ENCODE measurements at places on chromosomes 2 and 18.

GRCh38 chr2:85340034-85340892, 12.5 kb upstream of the TGOLN2 start:
- DNase-seq = no peak

GRCh38 chr2:29361231-29361630, 246.0 kb downstream of the CLIP4 start:
- no peak for DNase-seq

- no peak for DNase-seq
Measured at GRCh38 chr2:241226723-241227572, 38.5 kb downstream of the ANO7 start.

GRCh38 chr2:79860228-79861058, 347.6 kb downstream of the CTNNA2 start:
- DNase-seq = peak; percentile 4

DNA sequence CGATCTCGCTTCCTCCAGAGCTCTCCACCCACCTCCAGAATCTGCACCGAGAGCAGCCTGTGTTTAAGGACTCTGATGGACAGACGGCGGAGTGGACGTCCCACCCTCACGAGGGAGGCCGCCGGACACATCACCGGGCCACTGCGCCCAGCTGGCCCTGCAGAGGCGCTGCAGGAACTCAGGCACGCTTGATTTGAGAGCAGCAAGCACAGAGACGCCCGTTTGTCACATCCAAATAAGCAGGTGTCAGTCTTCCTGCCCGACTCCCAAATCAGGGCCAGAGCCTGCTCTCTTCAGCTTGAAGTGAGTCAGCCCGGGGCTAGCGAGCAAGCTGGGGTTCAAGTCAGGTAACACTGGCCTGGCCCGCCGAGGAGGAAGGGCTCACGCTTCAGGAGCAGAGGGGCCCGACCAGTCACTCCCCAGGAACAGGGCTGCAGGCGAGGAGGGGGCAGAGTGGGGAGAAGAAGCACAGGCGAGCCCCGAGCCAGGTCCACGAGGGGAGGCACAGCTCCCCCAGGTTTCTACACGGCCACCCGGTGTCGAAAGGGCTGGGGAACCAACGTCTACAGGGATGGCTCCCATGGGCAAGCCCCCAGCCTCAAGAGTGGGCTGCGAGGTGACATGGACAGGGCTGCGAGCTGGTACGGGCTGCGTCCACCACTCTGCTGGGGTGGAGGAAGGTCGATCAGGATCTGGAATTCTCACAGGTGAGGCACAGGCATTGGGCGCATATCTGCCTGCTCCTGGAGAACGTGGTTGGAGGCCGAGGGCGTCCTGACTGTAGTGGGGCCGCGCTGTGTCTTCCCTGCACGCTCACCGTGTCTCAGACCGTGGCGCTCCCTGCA, 52.5 kb upstream of the CTDP1 start:
- DNase-seq = no peak

GRCh38 chr2:16678964-16679363, 13.3 kb upstream of the CYRIA start:
- DNase-seq = no peak

DNA sequence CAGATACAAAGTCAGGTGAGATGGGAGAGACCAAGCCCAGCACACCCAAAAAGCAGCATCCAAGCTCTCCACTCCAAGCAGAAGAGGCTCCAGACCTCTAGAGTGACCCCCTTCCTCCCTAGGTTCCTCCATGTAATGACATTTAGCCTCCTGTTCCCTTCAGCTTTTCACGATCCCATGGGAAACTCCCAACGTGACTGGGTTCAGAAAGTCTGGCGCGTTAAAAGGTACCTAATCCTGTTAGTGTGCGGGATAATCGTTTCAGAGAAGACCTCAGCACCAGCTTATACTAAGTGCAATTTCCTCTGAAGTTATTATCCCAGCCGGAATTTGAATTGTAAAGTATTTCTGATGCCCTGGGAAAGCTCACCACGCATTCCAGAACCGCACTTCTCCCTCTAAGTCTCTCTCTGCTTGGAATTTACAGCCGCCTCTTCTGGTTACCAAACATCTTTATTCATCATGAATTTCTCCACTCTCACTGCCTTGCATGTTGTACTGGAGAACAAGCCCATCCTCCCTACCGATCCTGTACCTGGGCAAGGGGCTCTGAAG, 46.9 kb downstream of the CCBE1 start:
- no peak for DNase-seq

DNA sequence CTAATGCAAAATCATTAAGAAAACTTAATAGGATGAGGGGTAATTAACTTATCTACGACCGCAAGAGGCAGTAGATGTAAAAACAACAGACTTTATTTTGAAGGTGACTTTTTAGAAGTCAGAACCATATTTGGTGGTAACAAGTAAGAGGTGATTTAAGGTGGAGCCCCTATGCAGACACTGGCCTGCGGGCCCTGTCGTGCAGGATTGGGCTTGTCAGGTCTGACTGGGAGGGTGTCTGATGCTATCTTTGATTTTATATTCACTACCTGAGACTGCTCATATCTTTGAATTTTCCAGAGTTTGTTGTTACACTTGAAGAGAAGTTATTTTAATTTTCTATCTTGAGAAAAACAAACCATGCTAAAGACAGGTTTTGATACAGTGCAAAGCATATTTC, 29.1 kb upstream of the SCLY start:
- DNase-seq = no peak

- no peak for DNase-seq
Measured at GRCh38 chr18:51074605-51075004, 44.6 kb downstream of the SMAD4 start.

GRCh38 chr2:71460595-71461303, 7.4 kb downstream of the DYSF start:
- DNase-seq = no peak

DNA sequence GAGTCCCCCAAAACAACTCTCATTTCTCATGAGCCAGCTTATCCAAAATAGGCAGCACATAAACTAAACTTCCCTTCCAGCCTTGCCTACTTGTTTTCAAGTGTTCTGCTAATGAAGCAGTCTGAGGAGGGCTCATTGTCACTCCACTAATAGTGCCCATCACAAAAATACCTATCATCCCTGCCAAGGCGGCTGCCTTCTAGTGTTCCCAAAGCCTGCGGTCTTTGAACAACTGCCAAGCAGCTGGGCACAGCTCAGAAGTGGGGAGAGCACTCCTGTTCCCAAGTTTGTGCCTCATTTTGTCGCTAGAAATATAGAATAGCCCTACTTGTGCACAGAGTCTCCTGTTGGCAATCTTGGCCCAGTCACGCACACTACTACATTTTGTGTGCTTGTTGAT, 50.3 kb downstream of the DTNA start:
- DNase-seq = no peak

- no peak for DNase-seq
Measured at GRCh38 chr18:2147476-2148230, 423.7 kb downstream of the METTL4 start.

DNA sequence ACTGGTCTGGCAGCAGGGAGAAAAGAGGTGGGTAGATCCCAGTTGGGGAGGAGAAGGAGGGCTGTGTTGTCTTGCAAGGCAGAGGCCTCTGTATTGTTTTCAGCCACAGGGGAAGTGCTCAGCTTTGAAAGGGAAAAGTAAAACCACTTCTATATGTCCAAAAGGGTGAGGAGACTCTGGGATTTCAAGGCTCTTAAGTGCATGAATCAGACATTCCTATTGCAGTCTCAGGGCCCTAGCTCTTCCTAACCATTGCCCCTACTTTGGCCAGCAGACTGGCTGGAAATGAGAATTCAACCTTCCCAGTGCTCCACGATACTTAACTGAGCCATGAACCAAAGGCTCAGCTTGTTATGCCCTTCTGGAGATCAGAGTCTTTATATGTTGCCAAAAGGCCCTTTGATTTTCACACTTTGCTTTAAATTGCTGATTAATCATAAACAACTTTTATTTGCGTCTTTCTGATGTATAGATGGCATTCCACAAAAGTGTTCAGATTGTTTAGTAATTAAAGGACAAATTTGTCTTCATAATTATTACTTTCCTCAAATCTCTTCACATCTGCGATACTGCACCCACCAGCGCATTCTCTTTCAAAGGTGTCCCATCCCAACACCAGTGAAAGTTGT, 313.8 kb upstream of the MMADHC start:
- no peak for DNase-seq

GRCh38 chr2:63071664-63072063, 21.0 kb downstream of the OTX1 start:
- no peak for DNase-seq

GRCh38 chr18:59357928-59358327, 1.1 kb downstream of the LMAN1 start:
- DNase-seq = no peak

DNA sequence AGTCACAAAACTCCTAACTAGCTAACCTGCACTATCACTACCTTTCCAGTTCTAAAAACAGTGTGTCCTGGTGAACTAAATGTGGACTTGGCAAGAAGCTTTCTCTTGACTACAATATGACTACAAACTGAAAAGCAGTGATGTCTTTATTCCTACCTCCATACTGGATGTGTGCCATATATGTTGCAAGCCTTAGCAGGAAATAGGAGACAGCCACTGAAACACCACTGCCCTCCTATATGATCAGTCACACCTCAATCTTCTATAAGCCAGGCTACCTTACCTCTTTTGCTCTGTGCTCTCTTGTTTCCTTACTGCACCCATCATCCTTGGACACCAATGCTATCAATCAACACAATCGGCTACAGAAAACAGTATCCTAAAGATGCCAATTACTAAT, 34.1 kb downstream of the SS18 start:
- no peak for DNase-seq

DNA sequence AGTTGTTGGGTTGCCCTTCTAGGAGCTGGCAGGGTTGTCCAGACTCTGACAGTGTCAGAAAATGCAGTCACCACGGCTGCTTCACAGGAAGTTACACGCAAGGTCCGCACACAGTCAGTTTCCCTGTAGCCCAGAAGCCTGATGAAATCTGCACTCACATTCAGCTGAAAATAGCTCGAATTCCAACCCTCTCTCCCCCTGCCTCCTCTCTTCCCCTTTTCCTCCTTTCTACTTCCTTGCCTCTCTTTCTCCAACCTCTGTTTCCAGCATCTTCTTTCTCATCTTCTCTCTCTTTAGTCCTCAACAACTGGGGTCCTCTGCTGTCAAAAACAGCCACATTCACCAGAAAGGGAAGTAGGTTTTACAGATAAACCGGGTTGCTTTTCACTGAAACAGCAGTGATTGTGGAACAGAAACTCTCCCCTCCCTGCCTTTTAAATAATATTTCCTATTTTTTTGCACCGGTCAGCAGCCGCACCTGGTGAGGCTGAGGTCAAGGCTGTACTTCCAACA, 69.3 kb downstream of the BCL11A start:
- no peak for DNase-seq

GRCh38 chr2:3522961-3523421, 3.7 kb upstream of the ADI1 start:
- DNase-seq = no peak

DNA sequence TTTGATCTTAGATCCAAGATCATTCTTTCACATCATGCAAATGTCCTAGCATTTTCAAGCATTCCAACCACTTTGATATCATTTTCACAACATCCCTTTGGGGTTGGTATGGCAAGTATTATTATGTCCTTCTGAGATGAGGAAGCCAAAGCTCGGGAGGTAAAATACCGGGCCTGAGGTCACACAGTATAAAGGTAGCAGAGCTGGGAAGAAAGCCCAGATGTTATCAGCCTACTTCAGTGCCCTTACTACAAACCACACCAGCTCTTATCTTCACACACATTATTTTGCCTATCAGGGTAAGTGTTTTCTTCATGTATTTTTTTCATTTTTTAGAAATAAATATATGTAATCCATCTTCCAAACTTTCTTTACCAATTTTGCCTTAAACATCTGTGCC, 4.2 kb upstream of the B4GALT6 start:
- no peak for DNase-seq

- DNase-seq = no peak
Measured at GRCh38 chr2:187577310-187577709, 23.1 kb upstream of the TFPI start.

DNA sequence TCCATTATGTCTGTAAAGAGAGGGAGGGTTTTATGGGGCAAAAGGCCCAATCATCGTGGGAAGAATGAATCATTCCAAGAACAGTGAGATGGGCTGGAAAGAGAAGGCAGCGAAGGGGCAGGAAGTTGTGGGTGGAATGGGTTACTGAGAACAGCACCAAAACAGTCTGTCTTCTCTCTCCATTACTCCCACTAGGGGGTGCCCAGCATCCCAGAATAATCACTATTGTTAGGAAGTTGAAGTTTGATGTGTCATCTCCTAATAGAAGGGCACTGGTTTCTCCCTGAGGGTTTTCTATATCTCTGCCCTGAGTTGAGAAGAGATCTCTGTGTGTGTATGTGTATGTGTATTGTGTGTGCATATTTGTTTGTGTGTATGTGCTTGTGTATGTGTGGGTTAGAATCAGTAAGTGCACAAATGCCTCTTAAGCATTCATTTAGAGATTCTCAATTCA, 76.6 kb upstream of the MAP4K3 start:
- DNase-seq = peak; percentile 87
